ENCODE measurements at places on chromosomes 6 and 20.

GRCh38 chr6:90485635-90486277 is 101.1 kb downstream of the MAP3K7 start:
- no peak for DNase-seq

DNA sequence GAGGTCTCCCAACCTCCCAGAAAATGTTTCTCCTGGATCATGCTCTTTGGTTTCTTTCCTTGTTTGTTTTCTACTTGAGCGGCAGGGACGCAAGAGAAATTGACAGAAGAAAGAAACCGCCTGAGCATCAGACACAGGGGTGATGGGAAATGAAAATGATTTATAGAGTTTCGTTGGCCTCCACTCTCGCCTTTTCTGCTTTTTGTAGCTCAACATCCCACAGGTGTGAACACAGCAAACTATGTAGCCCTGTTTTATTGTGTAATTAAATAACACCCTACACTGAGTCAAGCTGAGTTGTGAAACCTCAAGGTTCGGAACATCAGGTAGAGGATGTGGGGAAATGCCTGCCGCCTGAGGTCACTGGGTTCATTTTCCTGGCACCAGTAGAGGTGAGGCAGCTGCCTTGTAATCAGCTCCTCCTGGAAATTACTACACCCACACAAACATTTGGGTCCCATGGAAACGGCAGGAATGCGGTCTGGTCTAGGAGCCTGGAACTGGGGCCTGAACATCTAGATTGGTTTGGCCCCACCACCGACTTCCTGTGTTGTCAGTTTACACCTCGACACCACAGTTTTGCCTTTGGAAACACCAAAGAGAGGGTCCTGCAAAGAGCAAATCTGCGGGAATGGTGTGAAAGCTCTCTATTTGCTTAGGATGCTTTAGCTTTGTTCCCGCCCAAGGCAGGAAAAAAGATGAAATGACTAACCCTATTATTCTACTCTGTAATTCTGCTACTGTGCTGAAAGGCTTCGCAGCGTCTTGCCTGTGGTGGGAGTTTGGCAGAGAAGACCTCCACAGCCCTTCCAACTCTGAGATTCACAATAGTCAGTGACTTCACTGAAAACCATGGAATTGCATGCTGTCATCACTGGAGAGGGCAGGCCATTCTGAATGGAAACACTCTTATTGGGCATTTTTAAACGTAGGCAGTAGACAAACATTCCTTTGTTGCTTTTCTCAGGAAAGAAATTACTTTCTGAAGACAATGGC is 53.0 kb downstream of the ADAT2 start:
- peak; percentile 48 for DNase-seq

DNA sequence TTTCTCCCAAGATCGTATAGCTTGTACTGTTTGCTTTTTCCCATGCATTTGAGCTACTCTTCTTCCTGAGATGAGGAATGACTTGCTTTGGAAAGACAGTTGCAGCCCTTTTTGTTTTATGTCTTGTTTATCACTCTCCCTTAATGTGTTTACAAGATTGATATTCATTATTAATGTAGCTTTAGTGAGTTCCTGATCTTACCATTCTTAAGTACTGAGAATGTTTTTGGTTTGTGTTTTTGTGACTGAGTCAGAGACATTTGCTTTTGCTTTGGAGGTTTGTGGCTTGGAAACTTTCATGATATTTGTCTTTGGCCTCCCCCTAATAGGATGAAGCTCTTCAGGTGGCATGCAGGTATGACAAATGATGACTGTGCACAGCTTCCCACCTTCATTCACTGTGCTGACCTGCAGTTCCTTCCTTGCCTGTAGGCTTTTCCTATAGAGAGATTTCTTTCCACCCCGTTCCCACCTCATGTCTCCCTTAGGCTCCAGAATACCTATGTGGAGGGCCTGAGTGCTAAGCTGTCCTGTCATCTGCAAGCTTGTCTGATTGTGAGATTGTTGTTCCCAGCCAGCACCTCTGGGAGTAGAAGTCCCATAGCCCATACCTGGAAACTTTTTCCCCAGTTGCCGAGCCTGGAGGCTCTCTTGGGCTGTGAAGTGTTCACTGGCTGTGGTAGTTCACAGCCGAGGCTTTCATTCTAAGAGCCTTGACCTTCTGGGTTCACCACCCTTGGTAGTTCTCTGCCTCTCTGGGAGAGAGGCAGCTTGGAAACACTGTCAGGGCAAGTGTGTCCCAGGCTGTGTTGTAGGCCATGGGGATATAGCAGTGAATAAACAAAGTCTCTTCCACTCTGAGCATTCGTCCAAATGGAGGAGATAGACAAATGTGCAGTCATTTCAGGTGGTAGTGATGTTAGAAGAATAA is 27.1 kb downstream of the CDS2 start:
- DNase-seq: no peak

DNA sequence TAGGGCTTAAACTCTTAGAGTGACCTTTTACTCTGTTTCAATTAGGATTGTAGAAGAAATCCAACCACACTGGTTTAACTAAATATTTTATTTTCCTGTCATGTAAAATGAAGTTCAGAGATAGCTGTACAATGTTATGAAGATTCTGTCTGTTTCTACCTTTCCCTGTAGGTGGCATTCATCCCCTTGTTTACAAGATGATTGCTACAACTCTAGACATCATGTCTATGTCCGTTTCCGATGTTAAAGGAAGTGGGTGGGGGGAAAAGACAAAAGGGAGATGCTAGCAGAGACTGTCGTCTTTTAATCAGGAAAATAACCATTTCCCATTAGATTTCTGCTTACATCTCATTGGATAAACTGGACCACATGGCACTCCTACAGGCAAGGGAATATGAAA is 30.9 kb upstream of the RIMS1 start:
- no peak for DNase-seq

GRCh38 chr20:59648466-59649070 is 44.2 kb downstream of the PHACTR3 start:
- no peak for DNase-seq

DNA sequence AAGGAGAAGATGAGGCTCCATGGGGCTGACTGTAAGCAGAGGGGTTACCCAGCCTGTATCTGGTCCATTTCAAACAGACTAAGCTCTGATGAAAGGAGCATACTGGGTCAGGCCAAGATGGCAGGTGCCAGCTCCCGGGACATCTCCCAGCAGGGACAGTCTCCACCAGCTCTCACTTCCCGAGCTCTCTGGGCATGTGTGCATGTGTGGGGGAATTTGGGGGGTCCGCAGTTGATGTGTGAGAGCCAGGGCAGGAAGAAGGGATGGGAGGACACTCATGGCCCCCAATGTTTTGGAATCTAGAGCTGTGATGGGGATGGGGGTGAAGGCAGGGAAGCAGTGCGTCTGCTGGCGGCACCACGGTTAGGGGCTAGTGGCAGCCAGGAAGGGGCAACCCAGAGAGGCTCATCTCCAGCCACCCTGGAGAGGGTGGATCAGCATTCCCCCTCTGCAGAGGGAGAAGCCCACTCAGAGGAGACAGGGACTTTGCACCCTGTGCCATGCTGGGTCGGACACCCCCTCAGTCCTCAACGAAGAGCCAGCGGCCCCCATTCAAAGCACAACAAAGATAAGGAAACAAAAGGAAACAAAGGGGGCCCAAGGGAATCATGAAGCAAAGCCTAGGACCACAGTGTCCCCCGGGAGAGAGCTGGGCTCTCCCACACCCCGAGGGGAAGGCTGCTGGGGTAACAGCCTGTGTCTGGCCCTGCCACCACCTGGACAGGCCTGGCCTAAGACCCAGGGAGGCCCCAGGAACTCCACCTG is 52.4 kb downstream of the DSTN start:
- DNase-seq: no peak

GRCh38 chr6:54579011-54579410 is 267.6 kb upstream of the FAM83B start:
- DNase-seq: no peak

DNA sequence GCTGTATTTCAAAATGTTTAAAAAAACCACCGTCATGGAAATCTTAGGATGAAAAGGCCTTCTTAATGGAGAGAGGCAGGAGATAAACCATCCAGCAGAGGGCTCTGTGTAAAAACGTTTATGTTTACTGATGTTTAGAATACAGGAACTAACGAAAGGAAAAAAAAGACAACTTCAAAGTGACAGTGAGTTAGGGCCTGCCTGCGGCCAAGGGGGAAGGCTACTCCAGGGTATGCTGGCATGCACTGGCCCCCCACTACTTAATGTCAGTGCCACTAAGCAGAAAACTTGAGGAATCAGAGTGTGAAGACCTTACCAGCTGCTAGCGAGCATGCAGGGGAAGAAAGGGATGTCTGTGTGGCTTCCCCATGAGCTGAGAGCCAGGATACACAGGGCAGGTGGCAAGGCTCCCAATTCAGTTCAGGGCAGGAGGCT is 47.7 kb downstream of the AKAP7 start:
- DNase-seq: peak; percentile 26

- no peak for DNase-seq
Observed at GRCh38 chr6:31690231-31691077, 9.6 kb upstream of the LY6G5C start.

- DNase-seq: no peak
Observed at GRCh38 chr20:19396460-19397081, 184.1 kb downstream of the SLC24A3 start.

DNA sequence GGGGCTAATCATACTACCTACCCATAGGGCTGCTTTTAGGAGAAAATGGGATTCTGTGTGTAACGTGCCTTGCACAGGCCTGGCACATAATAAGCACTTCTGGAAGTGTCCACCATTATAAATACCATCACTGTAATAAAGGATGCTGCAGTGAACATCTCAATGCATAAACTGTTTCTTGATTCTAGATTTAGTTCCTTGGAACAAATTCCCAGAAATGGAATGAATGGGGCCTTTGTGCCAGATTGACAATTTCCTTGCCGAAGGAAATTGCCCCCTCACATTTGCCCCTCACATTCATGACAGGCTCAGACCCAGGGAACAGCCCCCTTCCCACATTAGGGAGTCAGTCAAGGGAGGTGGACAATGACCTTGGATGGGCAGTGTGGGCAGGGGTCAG is 29.2 kb downstream of the BPIFB4 start:
- DNase-seq: no peak

DNA sequence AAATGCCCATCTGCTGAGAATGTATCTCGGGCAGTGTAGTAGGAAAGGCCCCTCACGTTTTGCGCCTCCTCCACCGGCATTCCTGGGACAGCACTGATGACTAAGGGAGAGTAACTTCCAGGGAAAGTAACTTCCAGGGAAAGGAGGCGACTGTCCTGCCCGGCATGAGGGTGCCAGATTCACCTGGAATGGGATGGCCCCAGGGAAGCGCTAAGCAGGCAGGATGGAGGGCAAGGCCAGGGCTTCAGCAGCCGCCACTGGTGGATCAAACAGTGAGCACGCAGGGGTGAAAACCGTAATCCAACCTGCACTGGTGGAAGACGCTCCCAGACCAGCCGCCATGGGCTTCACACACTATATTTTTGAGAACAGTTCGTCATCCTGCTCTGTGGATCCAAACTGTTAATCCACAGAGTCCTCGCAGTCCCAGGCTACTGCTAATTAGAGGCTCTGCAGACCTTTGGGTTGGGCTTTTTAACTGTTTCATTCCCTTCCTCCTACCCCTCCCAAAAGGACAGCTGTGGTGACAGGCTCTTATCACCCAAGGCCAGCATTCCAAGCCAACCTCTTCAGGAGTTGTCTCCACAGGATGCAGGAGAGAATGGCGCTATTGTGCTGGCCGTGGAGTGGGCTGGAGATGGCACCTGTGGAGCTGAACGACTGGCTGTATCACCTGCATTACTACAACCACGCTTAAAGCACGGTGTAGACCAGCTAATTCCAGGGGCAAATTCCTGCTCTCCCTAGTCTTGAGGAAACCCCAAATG is 178.9 kb downstream of the DLL1 start:
- DNase-seq: no peak

- DNase-seq: no peak
Observed at GRCh38 chr6:167797476-167798265, 29.0 kb upstream of the AFDN start.

DNA sequence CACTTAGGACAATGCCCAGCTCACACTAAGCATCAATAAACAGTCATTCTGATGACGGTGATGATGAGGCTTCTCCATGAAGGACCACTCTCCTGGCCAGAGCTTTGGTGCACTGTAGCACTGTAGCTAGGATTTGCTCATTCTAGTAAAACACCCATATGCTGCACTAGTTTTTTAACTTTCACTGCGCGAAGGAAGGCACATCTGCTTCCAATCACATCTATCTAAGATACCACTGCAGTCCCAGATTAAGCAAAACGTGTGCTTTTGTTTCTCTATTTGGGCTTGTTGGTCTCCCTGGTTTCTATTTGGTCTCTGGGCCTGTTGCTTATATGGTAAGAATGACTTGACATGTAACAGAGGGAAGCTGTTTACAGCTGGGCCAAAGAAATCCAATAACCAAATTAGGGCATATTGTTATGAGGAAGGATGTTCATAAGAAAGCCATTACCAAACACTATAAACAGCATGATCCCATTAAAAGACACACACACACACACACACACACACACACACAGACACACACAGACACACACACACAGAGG is 62.4 kb downstream of the FAM229B start:
- DNase-seq: no peak

- no peak for DNase-seq
Observed at GRCh38 chr6:68256391-68256790, 378.7 kb upstream of the ADGRB3 start.

DNA sequence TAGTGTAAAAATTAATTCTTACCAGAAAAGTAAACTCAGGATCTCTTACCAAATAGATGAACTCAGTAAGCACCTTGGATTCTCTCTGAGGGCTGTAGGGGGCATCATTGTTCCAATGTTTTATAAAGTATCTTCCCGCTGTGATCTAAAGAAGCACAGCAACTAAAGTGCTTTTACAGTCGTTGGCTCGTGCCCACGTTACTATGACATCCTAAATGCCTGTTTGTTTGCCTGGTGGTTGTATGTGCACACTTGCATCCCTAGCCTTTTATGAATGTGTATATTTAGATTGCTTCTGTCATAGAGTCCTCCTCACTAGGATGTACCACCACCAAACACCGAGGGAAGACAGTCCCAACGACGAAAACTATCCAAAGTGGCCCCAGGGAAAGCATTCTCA is 34.5 kb downstream of the SLX4IP start:
- peak; percentile 21 for DNase-seq

DNA sequence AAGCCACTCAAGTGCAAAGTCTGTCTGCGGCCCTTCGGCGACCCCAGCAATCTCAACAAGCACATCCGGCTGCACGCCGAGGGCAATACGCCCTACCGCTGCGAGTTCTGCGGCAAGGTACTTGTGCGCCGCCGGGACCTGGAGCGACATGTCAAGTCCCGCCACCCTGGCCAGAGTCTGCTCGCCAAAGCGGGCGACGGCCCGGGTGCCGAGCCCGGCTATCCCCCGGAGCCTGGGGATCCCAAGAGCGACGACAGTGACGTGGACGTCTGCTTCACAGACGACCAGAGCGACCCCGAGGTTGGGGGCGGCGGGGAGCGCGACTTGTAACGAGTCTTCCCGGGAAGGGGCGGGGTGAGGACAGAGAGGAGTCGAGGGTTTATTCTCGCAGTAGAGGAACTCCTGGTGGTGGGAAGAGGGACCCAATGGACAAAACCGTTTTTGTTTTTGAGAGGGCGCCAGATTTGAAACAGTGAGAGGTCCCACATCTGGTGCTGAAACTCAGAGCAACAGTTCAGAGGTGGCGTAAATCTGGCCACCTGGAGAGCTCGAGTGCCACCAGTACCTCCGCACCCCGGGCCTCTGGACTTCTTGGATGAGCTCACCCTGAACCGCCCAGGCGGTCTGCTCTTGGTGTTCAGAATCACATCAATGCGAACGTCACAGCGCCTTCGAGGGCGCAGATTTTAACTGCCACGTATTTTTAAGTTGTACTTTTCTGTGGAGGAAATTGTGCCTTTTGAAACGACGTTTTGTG is 8.0 kb downstream of the PRDM13 start:
- DNase-seq: no peak
